NCI-H1092 (cell line): ENCODE measurements at places on chromosomes 3 and 15.

- DNase-seq: no peak
Measured at GRCh38 chr3:27290760-27291159, 78.4 kb downstream of the NEK10 start.

GRCh38 chr15:29867241-29868000 lies 45.2 kb upstream of the TJP1 start:
- DNase-seq: no peak

- no peak for DNase-seq
Measured at GRCh38 chr3:33023176-33024136, 72.0 kb downstream of the CCR4 start.

- no peak for DNase-seq
Measured at GRCh38 chr3:176780766-176781165, 416.5 kb downstream of the TBL1XR1 start.

DNA sequence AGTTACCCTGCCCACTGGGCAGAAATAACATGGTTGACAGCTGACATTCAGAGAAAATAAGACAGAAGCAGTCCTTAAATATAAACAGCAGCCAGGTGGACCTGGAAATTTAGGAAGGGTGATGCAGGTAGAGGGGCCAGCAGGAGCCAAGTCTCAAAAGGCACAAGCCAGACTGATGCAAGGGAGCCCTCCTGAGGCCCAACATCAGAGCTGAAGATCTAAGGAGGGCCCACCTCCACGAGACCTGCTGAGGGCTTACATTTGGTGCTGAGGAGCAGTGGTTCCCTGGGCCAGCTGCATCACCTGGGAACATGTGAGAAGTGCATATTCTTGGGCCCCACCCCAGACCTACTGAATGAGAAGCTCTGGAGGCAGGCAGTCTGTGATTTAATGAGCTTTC lies 105.5 kb upstream of the TRIM42 start:
- no peak for DNase-seq

DNA sequence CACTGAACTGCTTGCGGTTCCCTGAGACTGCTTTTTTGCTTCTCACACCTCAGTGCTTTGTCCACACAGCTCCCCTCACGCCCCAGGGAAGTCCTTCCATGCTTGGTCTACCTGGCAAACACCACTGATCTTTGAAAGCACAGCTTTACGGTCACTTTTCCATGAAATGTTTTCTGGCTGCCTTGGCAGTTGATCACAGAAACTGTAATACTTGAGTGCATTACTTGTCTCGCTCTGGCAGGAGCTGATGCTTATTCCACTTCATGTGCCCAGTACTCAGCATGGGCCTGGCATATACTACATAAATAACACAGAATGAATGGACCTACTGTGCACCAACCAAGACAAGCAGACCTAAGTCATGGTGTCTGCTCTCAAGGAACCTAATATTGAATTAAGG lies 121.1 kb downstream of the MEX3B start:
- no peak for DNase-seq

GRCh38 chr15:86061581-86061980 lies 18.1 kb upstream of the AGBL1 start:
- DNase-seq: no peak

- no peak for DNase-seq
Measured at GRCh38 chr15:101248274-101248673, 3.6 kb downstream of the CHSY1 start.

- DNase-seq: no peak
Measured at GRCh38 chr3:32146746-32147211, 40.4 kb downstream of the GPD1L start.

DNA sequence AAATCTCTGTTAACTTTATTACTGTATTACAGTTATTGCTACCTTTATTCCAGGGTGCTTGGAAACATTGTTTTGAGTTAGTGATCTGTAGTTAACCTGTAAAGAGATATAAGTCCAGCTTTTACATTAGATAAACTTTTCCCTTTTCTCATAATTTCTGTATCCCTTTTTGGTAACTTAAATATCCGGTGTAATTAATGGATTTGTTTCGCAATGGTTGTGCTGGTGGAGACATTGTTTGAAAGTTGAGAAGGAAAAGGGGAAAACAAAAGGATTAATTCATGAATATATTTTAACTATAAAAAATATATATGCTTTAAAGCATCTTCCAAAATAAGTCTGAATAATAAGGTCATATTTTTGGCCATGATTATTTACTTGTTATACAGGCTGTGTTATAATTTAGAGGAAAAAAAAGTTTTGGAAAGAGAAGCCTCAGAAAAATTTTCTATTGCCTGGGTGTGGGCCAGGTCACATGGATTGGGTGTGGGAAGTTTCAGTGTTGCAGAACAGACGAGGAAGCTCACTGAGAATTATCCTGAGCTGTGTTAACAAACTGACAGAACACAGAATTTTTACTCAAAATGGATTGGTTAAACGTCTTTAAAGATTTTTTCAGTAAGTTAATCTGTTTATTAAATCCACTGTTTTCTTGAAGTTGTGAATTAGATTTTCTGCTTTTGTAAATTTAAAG lies 27.7 kb upstream of the IL20RB start:
- DNase-seq: no peak

GRCh38 chr15:70025413-70026296 lies 72.1 kb downstream of the TLE3 start:
- DNase-seq: no peak

- DNase-seq: no peak
Measured at GRCh38 chr15:69410248-69410874, 3.8 kb upstream of the KIF23 start.

GRCh38 chr3:111662012-111662411 lies 66.9 kb upstream of the ZBED2 start:
- no peak for DNase-seq

- DNase-seq: no peak
Measured at GRCh38 chr3:43629257-43629656, 7.4 kb upstream of the ANO10 start.

GRCh38 chr3:63955830-63956545 lies 43.8 kb upstream of the SCAANT1 start:
- DNase-seq: no peak

GRCh38 chr3:24493746-24494617 lies 668 bp downstream of the THRB start:
- no peak for DNase-seq

- DNase-seq: no peak
Measured at GRCh38 chr3:107206141-107206540, 171.1 kb upstream of the CCDC54 start.

GRCh38 chr3:27560484-27561056 lies 76.4 kb upstream of the SLC4A7 start:
- no peak for DNase-seq

- DNase-seq: no peak
Measured at GRCh38 chr3:123449102-123449996, 459 bp upstream of the ADCY5 start.

DNA sequence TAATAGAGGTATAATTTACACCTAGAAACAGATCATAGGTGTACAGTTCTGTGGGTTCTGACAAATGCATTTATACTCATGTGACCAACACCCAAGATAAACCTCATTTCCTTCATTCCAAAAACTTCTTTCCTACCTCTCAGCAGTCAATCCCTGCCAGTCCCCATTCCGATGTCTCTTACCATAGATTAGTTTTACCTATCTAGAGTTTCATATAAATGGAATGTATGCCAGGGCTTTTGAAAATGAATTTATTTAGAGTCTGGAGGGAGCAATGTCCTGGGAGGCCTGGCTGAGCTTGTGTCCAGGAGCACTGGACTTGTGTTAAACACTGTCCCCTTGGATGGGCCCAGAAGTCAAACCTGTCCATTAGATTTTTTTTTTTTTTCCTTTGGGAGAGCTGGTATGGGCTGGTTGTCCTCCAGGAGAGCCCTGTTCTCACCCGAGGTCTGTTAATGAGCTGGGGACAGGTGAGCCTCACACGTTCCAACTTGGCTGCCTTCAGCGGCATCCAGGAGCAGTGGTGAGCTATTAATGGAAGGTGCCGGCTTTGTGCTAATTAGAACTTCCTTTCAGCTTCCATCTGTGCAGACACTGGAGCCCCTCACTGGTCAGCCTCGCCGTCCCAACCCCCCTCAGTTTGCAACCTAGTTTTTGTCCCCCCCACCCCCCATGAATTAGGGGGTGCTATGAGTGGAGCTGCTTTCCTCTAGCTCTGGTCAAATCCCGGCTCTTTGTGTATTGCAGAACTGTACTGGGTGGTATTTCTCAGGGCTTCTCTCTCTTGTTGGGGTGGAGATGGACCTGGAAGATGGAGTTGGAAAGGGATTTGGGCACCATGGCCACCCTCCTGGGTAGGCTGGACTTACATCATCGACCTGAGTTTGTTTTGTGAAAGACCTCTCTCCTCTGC lies 40.7 kb upstream of the POLG start:
- DNase-seq: no peak

- DNase-seq: no peak
Measured at GRCh38 chr3:154034797-154035330, 86.3 kb upstream of the ARHGEF26 start.

GRCh38 chr3:123067689-123068600 lies 1.1 kb downstream of the PDIA5 start:
- no peak for DNase-seq

DNA sequence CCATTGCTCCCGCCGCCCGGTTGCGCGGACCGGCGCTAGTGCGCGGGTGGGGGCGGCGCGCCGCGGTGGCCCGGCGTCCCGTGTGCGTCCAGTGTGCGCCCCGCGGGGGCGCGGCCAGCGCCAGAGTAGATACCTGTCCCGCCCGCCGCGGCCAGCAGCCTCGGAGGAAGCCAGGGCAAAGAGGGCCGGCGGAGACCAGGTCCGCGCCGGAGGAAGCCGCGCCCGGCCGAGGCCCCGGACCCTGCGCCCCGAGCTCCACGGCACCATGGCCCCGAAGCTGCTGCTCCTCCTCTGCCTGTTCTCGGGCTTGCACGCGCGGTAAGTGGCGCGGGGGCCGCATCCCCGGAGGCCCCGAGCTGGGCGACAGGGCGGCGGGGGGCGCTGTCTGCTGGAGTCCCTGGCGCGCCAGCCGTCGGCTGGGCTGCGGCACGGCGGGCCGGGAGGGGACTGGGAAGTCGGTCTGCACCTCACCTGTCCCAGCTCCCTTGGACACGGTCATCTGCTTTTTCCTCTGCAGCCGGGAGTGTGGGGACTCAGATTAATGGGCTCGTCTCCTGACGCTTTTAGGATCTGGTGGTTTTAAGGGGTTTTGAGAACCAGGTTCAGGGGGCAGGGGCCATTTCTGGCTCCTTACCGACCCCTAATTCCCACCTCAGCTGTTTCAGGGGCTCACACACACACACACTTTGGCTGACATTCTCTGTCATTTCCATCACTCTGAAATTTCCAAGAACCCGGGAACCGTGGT lies 464 bp downstream of the GABRG3 start:
- no peak for DNase-seq

DNA sequence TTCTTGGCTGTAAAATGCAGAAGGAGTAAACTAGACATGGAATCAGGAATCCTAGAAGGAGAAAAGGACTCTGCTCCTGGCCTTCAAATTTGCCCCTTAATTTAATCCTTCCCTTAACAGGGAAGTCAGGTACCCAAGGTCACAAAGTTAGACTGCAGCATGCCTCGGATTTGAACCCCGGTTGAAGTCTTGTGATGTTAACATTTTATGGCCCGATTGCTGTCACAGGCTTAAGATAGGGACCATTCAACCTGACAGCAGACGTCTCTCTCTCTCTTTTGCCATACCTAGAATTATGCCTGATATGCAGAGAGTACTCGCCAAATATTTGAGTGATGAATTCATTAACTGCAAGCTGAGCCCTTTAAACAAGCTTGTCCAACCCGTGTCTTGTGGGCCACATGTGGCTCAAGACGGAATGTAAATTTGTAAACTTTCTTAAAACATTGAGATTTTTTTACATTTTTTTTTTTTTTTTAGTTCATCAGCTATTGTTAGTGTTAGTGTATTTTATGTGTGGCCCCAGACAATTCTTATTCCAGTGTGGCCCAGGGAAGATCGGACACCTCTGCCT lies 217.2 kb downstream of the THSD4 start:
- DNase-seq: no peak

DNA sequence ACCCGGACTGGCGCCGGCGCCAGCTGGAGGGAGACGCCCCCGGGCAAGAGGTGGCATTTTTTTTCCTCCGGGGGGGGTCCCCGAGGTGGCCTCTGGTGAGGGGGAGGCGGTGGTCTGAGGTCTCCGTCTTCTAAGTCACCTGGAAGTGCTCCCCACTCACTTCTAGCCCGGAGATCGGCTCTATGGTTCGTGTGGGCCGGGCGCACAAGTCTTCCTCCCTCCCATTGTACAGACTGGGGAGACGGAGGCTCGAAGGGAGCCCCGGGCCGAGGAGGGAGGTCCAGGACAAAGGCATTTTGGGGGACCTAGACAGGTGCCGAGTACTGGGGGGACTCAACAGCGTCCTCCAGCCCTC lies 4.4 kb downstream of the GATA2 start:
- DNase-seq: no peak

GRCh38 chr15:87528873-87529272 lies 727.7 kb downstream of the NTRK3 start:
- no peak for DNase-seq

DNA sequence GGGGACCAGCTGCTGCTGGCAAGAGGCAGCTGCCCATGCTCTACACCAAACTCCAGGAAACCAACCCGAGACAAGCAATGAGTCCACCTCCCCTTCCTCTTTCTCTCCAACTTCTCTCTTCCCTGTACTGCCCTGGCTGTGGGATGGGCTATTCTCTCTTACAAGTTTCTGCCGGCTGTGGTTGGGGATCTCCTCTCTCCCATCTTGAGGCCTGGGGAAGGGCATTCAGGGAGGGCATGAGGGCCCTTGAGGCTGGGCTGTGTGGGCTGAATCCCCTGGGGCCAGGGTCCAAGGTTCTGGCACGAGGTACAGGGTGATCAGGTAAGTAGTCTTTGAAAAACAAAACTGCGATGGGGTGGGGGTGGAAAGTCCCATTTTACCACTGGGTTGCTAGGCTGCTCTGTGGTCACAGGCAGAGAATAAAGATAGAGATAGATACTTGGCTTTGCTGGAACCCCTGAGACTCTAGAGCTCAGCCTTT lies 32.3 kb upstream of the CTSH start:
- no peak for DNase-seq

DNA sequence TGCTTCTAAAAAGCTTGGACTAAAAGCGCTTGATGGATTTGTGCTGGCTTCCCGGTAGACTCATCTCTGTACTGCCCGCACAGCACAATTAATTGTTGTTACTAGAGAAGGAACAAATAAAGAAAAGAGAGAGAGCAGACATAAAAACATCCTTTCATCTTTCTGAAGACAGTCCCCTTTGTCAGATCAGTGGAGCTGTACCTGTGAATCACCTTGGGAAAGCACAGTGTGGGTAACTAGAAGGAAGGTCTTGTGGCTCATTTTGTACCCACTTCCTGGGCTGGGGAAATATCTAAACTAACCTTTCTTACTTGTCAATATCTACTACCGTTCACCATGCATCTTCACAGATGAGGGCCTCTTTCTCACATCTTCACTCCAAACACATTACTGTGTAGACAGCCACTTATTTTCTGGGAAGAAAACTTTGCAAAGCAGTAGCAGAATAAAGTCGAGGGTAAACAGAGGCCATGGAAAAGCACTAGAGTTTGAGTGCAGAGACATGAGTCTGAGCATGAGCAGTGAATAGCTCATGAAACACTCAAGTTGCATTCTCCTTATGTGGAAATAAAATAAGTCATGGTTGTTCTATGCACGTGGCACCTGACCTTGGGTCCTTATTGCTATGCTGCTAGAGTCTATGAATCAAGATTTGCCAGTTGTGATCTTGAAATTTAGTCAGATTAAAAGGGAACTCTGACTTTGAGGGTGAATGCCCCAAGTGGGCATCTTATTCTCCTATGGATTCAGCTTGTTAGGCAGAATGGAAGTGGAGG lies 169.3 kb downstream of the LPP start:
- no peak for DNase-seq

GRCh38 chr3:59764171-59764570 lies 714.3 kb upstream of the CFAP20DC start:
- DNase-seq: peak; percentile 8

GRCh38 chr3:177056927-177057326 lies 140.4 kb downstream of the TBL1XR1 start:
- DNase-seq: no peak

GRCh38 chr3:157572559-157573270 lies 69.5 kb upstream of the VEPH1 start:
- DNase-seq: peak; percentile 34
